ENCODE measurements at places on chromosomes 6 and 20.
A peak's percentile ranks its signal among the peaks of the same experiment; 100 is the strongest.

DNA sequence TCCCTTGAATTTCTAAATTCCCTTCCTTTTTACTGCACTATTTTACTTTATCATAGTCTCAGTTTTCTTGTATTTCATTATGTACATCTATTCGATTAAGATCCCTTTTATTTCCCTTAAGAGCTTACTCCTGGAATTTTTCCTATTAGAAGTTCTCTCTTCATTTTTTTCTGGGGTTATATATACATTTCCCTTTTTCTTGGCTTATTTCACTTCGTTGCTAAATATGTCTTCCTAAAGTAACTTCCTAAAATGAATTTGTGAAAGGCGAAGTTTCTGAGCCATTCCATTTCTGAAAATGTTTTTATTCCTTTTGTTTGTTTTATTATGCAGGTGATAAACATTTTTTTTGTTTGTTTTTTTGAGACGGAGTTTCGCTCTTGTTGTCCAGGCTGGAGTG is 5.9 kb upstream of the CD109 start:
- DNase-seq = no peak

DNA sequence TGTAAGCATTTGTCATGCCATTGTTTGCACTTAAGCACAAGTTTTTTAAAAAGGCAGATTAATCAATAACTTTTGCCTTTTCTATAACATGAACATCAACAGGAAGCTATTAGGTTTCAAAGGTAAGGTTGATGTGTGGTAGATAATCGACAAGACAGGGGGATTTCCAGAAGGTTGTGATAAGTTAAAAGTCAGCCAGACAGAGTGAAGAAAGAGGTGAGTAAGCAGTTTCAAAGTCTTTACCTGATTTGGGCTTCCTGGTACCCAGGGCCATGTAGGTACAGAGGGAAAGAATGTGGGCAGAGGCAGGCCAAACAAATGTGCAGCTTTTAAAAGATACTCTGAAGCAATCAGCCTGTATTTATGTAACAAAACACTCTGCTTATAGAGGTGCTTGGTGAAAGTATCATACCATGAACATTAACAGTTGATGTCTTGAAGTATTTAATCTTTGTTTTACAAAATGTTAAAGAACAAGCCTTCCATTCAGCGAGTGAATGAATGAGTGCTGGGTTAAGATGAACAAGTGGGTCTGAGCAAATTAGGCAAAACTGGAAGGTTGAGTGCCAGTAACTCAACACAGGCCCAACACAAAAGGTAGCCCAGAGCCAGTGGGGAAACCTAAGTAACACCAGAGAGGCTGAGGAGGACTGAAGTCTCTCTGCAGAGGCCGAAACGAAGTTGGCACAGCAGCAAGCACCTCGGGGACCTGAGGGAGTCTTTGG is 60.2 kb downstream of the LRRC1 start:
- DNase-seq = no peak

DNA sequence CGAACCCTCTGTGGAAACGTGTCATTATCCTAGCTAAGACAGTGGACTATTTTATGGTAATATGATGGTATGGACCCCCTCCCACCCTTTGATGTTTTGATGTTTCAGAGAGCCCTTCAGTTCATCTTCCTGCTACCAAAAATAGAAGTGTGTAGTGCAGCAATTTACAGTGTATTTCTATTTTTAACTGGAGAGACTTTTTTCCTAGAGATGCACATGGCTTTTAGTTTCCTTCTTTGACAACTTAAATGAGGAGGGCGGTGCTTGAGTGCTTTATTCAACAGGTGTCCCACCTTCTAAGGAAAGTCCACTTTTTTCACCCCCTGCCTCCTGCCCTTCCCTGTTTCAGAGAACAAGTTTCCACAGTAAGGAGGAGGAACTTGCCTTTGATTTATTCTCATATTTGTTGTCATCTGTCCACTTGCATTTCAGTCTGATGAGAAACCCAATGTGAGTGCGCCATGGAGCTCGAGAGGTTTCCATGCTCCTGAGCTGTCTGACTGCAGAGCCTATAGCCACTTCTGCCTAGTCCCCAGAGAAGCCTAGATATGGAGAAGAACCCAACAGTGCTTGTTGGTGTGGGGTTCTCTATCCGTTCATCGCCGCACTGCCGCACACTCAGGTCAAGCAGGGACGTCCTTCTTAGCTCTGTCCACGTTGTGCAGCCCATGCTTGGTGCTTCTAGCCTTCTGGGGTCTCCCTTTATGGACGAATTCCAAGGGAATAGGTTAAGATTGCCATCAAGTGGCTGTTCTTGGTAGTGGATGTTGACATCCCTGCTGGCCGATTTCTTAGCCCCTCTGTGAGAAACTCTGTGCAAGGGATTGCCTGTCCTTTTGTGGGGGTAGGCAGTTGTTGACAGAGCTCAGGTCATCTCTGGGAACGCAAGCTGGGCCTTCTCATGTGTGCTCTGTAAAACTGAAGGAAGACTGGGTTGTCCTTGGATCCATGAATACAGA is 144.2 kb downstream of the JARID2 start:
- DNase-seq = peak; percentile 93

GRCh38 chr20:58076405-58076804 is 152.0 kb downstream of the ANKRD60 start:
- no peak for DNase-seq

GRCh38 chr6:79152269-79152737 is 74.2 kb upstream of the PHIP start:
- no peak for DNase-seq

- peak; percentile 47 for DNase-seq
Measured at GRCh38 chr6:127022302-127022701, 96.2 kb upstream of the RSPO3 start.

GRCh38 chr6:139296927-139297326 is 5.1 kb upstream of the TXLNB start:
- DNase-seq = no peak

DNA sequence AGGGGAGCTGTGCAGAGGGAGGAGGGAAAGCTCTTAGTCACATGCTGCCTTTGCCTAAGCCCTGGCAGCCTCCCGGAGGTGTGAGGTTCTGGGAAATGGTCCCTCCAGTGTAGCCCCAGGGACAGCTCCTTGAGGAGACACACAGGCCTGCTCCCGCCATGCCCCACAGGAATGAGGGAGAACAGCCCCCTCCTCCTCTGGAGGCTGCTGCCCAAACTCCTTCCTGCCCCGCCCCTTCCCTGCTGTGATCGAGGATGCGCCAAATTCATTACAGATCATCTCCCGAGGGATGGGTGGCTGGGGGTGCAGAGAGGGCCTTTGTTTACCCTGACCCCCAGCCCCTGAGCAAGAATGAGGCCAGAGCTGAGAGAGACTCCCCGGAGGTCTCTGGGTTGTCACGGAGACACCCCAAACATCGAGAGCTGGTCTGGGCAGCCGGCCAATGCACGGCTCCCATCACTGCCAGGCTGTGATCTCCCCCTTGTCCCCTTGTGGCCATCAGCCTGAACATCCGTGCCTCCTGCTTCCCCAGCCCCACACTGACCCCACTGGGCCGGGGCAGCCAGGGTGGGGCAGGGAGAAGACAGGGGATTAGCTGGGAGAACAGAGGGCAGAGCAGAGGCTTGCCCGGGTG is 8.4 kb downstream of the CYP21A2 start:
- DNase-seq = peak; percentile 63

GRCh38 chr6:133779916-133780695 is 108.8 kb upstream of the TCF21 start:
- DNase-seq = peak; percentile 20

- no peak for DNase-seq
Measured at GRCh38 chr6:169211881-169212280, 41.8 kb downstream of the THBS2 start.

DNA sequence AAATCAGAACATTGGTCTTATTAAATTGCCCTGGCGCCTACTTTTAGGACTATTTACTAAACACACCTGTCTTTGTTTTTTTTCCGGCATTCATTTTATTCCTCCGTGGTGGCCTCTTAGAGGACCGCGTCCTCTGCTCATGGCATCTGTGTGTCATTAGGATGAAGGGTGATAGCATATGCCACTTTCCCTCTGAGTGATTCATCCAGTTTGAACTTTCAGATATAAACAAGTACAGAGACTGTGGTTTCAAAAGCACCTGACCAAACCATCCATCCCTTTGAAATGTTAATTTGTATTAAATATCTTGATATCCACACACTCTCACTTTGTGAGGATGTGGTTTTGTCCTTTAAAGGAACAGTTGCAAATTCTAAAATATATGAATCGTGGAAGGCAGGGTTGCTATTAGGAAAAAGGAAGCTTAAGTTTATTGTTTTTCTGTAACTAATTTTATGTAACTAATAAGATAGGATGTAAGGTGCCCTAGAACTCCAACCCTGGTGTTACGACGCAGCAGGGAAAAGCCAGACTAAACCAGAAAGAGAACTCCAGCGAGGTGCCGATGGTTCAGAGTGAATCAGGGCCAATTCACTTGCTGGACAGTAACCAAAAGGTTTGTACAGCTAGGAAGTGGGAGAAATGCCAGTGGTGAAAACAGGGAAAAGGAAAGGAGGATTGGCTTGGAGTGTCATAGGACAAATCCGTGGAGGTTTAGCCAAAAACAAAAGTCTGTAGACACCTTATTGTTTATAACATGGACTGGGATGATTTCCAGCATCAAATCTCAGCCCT is 98.7 kb downstream of the SHLD1 start:
- no peak for DNase-seq

DNA sequence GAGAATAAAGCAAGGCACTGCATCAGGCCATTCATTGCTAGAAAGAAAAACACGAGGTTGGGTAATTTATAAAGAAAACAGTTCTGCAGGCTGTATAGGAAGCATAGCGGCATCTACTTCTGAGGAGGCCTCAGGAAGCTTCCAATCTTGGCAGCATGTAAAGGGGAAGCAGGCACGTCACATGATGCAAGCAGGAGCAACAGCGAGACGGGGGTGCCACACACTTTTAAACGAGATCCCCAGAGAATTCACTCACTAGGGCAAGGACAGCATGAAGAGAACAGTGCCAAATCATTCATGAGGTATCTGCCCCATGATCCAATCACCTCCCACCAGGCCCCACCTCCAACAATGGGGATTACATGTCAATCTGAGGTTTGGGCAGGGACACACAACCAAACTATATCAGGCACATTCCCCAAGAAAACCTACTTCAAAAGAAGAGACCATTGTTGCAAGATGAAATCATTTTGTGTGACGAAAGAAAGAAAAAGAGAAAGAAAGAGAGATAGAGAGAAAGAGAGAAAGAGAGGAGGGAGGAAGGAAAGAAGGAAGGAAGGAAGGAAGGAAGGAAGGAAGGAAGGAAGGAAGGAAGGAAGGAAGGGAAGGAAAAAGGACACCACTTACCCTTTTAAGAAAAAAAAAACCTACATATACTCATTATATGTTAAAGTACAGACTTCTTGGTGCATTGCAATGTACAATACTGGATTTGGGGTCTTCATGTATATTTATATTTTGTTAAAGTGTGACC is 95.9 kb upstream of the PLEKHG1 start:
- no peak for DNase-seq

DNA sequence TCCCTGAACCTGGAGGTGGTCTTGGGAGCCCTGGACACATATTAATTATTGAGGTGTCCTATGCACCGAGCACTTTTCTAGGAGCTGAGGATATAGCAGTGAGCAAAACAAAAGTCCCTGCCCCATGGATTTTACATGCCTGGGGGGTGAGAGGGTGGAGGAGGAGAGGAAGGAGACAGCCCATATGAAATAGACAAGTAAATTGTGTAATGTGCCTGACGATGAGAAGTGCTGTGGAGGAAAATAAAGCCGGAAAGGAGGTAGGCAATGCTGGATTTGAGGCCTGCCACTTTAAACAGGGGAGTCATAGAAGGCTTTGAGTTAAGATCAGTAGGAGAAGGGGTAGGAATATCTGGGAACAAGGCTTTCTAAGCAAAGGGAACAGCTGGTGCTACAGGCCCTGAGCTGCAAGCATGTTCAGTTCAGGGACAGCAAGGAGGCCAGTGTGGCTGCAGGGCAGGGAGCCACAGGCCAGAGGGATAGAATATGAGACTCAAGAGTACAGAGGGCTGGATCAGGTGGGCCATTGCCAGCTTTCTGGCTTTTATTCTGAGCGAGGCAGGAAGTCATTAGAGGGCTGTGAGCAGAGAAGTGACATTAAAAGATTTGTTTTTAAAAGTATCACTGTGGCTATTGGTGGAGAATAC is 19.1 kb upstream of the MYLIP start:
- DNase-seq = no peak

DNA sequence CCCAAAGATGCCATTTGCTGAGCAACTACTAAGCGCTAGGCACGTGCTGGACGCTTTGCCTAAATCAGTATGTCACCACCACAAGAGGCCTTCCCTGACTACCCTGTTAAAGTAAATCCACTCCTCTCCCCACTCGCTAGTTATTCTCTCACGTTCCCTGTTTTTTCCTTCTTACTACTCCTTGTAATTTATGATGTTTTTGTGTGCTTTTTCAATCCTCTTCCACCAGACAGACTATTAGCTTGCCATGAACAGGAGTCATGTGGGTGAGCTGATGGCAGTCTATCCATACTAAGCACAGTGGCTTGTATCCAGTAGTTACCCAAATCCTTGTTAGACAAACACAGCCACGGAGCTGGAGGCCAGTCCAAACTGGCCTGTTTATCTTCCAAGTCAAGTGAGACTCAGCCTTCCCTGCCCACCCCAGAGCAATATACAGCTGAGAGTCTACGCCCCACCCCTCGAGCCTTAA is 41.2 kb downstream of the C6orf132 start:
- no peak for DNase-seq

DNA sequence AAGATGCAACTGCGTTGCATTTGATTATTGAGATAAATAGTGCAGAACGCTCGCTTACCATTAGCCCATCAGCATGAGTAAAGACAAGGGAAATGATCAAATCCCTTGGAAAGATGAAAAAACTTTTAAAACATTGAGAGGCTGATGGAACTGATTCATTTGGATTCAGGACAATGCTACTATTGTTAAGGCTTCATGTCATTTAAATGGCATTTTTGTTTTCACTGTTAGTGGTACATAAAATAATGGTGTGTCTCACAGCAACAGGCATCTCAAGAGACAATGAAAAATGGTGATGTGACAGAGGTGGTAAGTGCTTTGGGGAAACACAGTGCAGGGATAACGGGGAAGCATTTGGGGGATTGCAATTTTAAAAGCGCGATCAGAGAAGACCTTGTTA is 159.7 kb upstream of the KCNG1 start:
- DNase-seq = no peak

- no peak for DNase-seq
Measured at GRCh38 chr6:82072121-82072521, 175.4 kb downstream of the IBTK start.

DNA sequence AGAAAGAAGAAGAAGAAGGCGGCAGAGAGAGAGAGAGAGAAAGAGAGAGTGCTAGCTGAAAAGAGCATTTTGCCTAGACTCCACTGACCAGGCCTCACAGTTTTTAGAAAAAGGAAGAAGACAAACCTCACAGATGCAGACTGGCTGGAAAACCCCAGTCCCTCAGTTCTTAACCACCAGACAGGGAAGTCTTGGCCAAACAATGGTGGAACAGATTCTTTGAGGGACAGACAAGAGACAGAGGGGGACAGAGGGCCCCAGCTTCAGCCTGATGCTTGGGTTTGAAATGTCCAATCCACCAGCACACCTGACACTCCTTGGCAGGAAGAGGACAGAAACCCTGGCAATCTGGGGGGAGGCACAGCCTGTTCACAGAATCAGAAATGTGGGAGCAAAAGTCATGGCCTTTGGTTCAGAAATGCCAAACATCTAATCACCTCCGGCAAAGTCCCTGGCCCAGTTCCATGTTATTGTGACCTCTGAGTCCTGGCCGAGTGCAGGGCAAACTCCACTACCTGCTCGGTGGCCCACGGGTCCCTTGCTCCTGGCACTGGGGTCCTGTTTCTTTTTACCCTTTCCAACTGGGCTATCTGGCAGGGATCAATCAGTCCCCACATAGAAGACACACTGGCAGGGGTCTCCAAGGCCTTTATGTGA is 235.2 kb downstream of the LY86 start:
- DNase-seq = no peak

GRCh38 chr20:62710886-62711702 is 2.5 kb downstream of the NTSR1 start:
- DNase-seq = no peak
